ENCODE measurements at places on chromosomes 7 and 10.

DNA sequence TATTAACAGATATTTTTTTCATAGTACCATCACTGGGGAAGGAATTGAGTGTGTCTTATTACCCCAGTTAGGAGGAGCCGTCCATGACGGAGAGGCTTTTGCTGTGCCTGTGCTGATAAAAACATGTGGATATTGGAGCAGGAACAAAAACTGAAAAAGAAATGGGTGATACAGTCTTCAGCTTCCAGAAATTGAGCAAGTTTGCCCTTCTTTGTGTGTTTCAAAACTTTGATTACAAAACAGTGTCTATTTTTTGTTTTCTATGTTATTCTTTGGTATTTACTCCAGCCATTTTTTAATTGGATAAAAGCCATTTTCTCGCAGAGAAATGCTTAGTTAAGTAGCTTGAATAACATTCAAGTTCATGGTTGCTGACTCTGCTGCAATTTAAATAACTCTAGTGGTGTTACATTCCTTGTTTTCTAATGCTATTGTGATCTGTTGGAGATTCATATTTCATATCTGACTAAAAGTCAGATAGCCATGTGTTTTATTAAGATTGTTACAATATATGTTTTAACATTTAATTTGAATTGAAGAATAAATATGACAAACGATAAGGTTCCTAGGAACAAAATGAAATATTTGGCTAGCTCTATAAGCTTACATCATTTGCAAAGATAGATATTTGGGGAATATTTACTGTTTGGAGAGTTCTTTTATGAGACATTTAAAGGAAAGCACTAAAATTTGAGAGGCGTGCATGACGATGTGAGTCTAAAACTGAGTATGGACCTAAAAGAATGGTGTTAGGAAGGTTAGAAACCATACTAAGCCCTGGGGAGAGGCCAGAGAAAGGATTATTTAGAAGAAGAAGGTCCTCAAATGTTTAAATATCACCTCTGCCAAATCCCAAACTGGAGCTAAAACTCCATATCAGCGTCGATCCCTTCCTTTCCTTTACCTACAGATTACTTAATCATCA, 747.3 kb upstream of the CELF2 start:
- DNase-seq, result no peak

DNA sequence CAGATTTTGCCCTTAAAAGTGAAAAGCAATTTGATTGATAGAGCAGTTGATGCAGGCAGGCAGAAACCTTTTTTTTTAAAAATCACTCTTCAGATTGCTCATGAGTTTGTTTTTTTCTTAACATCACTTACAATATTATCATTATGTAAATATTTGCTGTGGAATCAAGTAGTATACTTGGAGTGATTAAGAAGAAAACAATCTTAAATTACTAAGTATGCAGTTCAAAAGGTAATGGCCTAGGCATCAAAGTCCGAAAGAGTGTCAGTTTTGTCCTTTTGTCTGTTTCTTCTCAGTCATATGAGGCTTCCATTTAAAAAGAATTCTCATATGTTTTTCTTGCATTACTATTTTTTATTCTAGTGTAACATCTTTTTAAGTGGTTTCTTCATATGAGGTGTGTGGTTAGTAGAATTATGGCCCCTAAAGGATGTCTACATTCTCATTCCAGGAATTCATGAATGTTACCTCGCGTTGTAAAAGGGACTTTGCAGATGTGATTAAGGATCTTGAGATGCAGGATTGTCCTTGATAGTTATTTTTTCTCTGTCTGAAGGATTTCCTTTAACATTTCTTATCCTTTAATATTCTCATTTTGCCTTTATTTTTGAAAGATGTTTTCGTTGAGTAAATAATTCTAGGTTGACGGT, 44.0 kb downstream of the BICC1 start:
- no peak for DNase-seq

DNA sequence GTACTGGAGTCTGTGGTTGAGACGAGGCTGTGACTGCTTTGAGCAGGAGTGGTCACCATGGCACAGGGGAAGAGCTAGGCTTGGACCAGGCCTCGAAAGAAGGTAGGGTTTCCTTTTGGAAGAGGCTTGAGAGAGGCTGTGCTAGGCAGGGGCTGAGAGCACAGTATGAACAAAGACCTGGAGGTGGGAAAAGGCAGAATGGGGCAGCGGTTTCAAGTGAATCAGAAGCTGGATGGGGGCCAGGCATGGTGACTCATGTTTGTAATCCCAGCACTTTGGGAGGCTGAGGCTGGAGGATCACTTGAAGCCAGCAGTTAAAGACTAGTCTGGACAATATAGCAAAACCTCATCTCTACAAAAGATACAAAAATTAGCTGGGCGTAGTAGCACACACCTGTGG, 65.9 kb downstream of the CLIP2 start:
- DNase-seq, result no peak

DNA sequence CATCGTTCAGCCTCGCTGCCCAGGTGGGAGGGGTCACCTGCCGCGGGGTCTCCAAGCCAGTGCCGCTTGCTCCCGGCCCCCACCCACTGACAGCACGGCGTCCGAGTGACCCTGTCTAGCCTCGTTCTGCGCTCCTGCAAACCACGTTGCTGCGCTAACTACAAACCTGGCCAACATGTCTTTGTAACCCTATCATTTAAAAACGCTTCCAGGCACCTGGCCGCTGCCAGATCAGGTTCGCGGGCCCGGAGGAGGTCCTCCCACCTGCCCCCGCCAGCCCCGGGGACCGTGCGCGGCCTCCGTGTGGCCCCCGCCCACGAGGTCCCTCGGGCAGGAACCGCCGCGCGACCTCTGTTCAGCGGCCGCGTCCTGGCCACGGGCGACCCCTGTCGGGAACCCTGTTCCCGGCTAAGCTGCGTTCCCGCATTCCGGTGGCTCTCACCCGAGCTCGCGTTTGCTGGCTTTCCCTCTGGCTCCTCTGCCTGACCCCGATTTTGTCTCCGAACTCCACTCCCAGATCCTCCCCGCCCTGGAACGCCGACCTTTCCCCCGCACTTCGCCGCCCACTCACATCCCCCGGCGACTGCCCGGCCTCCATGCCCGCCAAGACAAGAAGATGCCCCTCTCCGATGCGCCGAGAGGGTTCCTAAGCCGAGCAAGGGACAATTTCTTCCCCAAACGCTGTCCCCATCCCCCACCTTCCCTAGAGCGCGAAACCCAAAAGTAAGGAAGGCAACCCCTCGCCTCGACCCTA, 2.4 kb downstream of the SFMBT2 start:
- peak; percentile 85 for DNase-seq

DNA sequence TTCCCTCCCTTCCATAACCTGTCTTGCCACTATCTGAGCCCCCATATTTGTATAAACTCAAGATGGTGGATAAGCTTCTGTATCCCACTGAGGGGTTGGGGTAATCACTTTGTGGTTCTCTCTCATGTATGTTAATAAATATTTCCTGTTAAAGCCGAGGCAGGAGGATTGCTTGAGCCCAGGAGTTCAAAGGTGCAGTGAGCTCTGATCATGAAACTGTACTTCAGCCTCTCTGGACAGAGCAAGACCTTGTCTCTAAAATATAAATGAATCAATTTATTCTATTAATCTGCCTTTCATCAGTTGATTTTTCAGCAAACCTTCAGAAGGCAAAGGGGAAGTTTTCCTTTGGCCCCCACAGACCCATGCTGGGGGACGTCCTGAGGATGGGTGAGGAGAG, 1.8 kb upstream of the RARRES2 start:
- DNase-seq, result peak; percentile 20

DNA sequence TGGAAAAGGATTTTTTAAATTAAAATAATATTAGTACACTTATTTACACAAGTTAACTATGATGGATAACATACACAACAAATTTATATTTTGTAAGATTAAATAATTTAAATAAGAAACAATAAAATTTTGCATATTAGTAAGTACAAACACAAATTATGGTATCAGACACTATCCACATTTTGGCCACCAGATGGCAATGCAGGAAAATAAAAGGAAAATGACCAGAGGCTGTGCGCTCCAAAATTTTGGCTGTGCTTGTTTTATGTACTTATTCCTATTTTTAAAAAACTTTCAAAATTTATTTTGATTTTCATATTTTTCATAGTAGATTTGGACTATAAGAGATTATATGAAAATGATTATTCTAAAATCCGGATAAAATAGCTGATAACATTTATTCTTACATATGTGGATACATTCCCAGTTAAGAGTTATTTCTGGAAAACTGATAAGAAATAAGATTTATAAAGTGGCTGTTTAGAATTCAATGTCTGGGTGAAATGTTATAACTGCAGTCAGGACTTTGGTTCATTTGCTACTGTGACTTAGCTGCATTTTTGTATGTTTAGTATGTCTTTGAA, 274.7 kb upstream of the HGF start:
- peak; percentile 55 for DNase-seq

GRCh38 chr10:22319980-22320558, 830 bp upstream of the BMI1 start:
- DNase-seq, result no peak

DNA sequence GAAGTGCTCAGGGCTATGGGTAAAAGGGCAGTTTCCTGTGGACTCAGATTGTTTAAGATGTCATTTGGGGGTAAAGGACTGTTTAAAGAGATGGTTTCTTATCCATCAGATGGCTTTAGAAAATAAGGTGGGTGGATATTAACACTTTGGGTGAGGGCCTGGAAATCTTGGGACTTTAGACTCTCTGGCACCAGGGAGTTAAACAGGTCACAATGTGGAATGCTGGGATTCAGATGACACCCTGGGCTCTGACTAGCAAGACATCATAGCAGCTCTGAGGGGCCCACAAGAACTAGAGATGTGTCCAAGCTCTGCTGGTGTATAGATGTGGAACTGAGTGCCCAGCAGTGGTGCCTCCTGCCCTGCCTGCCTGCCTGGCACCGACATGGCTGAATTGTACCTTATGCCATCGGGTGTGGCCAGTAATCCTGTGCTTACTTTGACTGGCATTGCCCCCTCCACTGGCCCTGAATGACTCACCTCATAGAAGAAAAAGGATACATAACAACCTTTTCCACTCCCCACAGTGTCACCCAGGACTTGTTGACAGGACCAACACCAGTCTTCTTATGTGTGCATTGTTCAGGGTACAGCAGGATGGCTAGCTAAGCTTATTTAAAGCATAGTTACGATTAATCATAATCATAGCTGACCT, 100.0 kb upstream of the PRR15 start:
- DNase-seq, result no peak
